Effector memory CD8-positive, alpha-beta T cell (primary cell): ENCODE measurements at places on chromosomes 7 and 10.

DNA sequence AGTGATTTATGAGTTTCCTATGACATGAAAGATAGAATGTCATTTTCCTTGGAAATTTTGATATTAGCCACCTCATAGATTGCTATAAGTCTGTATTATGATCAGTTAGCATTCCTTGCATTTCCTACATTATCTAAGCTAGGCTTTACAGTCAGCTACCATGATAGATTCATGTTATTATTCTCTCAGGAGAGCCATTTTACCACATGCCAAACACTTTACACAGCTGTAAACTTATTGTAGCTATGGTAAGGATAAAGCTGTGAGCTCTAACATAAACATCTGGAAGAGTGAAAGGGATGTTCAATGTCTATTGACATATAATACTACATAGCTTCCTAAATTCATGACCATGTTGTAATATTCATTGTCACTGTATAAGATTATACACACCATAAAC lies 608.0 kb downstream of the PHTF2 start:
- DNase-seq = no peak

GRCh38 chr10:15603446-15604011 lies 116.2 kb downstream of the ITGA8 start:
- DNase-seq = no peak

DNA sequence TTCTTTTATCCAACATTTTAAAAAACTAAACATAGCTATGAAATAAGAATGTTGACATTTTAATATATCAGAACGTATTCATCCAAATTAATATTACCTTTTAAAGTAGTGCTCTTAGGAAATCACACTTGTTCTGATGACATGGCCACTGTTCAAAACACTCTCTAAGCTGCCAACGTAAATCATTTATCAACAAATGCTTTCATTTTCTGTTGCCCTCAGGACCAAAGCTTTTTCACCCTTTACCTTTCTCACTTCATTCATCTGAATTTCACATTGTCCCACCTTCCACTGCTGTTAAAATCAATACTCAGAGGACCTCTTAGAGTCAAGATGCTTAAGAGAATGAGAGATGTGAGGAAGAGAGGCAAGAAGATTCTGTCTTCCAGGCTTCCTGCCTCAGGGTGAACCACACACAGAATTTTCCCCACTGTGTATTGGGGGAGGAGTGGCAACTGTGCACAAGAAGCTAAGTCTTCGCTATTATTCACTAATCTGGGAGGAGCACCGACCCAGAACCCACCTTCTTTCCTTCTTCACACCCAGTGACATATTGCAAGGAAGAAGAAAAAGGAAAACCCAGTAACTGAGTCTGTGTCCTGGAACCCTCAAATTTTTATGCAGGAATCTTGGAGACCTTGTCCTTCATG lies 21.0 kb downstream of the HIBADH start:
- no peak for DNase-seq

- DNase-seq = no peak
Observed at GRCh38 chr7:91405092-91405788, 141.0 kb downstream of the FZD1 start.

DNA sequence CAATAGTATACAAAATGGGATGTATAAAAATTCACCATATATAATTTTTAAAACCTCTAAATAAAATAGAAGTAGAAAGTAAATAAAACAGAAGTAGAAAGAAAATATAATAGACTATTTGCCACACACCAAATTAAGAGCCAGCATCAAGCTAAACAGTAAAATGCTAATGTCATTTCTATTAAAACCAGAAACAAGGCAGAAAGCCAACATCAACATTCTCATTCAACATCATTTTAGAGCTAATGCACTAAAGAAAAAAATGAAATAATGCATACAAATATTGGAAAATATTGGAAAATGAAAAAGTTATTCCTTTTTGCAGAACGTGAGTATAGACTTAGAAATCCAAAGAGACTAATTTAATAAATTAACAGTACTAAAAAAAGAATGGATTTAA lies 23.4 kb upstream of the RELN start:
- DNase-seq = no peak

DNA sequence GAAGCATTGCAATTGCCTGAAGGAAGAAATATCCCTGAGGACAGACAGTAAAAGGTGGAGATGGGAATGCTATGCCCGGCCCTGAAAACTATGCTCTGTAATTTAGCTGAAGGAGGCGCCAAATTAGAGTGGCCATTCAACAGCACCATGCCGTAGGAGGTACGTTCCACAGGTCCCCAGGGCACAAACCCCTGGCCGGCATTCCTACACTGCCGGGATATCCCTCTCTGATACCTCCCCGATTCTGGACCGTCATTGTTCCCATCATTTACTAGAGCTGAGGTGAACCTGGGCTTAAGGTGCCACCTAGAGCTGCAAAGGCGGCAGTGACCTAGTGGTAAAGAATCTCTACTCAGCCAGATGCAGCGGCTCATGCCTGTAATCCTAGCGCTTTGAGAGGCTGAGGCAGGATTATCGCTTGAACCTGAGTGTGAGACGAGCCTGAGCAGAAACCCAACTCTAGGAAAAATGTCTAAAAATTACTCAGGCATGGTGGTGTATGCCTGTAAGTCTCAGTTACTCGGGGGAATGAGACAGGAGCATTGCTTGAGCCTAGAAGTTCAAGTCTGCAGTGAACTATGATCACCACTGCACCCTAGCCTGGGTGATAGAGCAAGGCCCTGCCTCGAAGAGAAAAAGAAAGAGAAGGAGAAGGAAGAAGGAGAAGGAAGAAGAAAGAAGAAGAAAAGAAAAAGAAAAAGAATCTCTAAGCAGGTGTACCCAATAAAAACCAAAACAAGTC lies 53.0 kb upstream of the TNKS2 start:
- no peak for DNase-seq

- no peak for DNase-seq
Observed at GRCh38 chr7:69564454-69565417, 33.5 kb upstream of the AUTS2 start.

DNA sequence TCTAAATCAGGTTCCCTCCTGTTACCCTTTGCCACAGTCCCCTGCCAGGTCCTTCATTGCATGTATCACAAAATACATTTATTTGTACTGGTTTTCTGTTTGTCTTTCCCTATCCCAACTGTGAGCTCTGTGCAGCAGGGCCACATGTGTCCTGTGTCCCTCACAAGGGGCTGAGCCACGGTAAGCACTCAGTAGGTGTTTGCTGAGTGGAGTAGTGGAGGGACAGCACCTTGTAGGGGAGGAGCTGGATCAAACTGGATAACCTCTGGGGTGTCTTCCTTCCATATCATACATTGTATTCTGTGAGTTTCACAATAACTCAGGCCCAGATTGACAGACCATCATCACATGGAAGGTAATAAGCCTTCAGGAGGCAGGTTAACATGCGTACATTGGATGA lies 25.9 kb downstream of the PIK3CG start:
- DNase-seq = no peak

GRCh38 chr10:110138197-110138812 lies 69.1 kb upstream of the MXI1 start:
- DNase-seq = no peak
